HEK293T (cell line): ENCODE measurements at places on chromosomes 12 and 14.

- DNase-seq: no peak
Observed at GRCh38 chr14:38199076-38199475, 8.6 kb upstream of the SSTR1 start.

- peak; percentile 69 for DNase-seq
Observed at GRCh38 chr14:74459289-74459946, 33.4 kb upstream of the SYNDIG1L start.

DNA sequence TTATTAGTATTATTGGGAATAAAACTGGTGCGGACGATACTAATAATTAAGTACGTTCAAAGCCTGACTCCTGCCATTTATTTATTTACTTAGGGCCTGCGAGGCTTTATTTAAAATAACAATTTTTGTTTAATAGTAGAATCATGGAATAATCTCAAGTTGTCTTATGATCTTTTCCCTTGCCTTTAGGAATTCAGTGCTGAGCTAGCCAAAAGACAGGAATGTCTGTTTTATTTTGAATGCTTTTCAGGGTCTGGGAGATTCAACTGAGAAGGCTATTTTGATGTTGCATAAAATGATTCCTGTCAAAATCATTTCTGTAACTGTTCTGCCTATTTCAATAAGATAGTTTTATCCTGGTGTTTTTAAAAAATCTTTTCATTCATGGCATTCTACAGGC, 489.8 kb downstream of the EGLN3 start:
- DNase-seq: no peak

DNA sequence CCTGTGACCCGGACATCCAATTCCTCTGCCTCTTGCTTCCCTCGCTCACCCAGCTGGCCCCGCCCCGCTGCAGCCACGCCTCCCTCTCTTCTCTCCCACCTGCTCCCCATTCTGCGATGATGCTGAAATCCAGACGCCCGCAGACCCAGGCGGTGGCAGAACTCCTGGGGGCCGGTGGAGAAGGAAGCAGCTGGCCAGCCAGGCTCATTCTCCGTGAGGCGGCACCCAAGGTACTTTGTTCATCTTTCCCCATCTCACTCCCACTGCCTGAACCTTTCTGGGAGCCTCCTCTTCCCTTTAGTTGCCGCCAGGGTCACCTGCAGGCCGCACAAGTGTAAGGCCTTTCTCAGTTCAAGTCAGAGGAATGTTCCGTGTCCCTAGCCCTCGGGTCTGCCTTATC, 35.7 kb downstream of the FOXN4 start:
- no peak for DNase-seq

- DNase-seq: no peak
Observed at GRCh38 chr14:89356927-89357326, 60.1 kb downstream of the FOXN3 start.

DNA sequence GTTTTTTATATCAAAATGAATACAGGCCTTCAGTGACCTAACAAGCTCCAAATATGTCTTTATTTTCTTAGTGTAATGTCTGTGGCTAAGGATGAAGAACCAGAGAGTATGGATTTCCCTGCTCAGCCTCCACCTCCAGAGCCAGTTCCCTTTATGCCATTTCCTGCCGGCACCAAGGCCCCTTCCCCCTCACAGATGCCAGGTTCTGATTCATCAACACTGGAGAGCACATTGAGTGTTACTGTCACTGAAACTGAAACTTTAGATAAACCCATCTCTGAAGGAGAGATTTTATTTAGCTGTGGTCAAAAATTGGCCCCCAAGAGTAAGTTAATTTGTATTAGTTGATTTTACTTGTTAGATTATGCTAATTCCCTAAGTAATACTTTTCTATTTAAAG, 61.0 kb downstream of the KIAA0586 start:
- DNase-seq: no peak

DNA sequence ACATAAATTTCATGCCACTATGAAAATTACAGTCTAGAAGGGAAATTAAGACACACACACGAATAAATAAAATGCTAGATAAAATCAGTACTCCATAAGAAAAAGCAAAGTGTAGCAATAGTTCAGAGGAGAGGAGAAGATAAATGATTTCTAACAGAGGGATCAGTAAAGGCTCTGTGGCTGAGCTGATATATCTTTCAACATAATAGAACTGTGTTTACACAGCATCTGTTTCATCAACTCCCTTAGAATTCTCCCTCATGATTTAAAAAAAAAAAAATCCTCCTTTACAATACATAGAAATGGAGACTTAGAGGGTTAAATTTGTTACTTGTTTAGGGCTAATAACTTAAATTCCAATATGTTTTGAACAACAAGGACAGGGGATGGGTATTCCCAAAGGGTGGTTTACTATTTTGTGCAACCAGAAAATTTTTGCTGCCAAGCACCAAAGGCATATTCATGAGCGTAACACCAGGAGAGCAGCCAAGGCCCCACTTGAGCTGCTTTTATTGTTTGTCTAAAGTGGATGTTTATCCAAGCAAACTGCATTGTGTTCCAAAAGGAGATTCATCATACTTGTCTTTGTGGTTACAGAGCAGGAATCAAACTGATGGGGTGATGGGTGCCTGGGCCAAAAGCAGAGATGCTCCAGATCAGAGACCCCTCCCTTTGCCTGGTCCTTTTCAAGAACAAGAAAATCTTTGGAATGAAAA, 162.7 kb downstream of the BMP4 start:
- DNase-seq: no peak

GRCh38 chr12:26680727-26681455, 152.1 kb downstream of the ITPR2 start:
- no peak for DNase-seq

DNA sequence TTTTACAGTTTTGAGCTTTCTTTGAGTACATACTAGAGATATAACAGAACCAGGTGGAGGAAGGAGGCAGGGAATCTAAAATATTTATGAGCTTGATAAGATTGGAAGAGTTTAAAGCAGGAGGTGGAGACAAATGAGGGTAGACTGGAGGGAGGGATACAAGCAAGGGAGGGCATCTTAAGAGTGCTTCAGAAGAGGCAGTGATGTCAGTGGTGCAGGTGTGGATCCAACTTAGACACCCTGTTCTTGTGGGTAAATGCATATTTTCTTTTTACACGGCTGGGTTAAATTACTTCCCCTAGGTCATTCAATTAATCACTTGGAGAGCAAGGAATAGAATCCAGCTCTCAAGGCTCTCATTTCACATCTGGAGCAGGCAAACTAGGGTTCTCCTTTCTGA, 146.1 kb upstream of the LRIG3 start:
- no peak for DNase-seq

- DNase-seq: no peak
Observed at GRCh38 chr12:128747441-128747840, 76.3 kb downstream of the SLC15A4 start.

DNA sequence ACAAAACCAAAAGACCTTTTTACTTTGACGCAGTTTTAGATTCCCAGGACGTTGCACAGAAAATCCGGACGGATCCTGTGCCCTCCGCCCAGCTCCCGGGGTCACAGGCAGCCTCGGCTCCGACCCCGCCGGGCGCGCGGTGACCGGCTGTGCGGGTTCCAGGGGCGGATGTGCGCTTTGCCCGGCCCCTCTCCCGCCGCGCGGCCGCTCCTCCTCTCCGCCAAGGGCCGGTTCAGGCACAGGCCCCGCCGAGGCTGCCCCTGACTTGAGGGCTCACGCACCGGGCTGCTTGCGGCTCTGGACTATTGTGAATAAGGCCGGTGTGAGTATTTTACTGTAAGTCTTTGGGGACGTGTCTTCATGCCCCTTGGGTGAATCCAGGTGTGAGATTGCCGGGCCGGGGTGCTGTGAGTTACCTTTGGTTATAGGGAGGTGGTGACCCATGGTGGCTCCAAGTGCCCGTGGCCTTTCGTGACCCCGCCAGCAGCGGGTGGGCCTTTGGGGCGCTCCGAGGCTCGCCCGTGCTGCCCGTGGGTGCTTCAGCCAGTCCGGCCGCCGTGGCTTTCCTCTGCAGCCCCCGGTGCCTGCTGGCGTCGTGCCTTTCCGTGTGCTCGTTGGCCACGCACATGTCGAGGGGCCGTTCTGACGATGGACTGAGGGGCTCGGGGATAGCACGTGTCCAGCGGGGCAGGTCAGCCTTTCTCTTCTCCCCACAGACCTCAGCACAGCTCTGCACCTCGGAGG, 45.9 kb downstream of the NOC4L start:
- DNase-seq: peak; percentile 51

- no peak for DNase-seq
Observed at GRCh38 chr14:104244221-104245011, 106.0 kb downstream of the KIF26A start.

- no peak for DNase-seq
Observed at GRCh38 chr12:91662021-91662420, 479.4 kb upstream of the DCN start.

GRCh38 chr12:97301576-97301975, 161.0 kb upstream of the RMST start:
- no peak for DNase-seq

GRCh38 chr12:63029676-63030075, 94.7 kb upstream of the PPM1H start:
- DNase-seq: no peak

GRCh38 chr12:112482733-112483132, 64.0 kb downstream of the PTPN11 start:
- DNase-seq: no peak

GRCh38 chr12:13961971-13962370, 19.4 kb downstream of the GRIN2B start:
- no peak for DNase-seq

GRCh38 chr14:94936901-94937685, 167.2 kb upstream of the GSC start:
- no peak for DNase-seq

DNA sequence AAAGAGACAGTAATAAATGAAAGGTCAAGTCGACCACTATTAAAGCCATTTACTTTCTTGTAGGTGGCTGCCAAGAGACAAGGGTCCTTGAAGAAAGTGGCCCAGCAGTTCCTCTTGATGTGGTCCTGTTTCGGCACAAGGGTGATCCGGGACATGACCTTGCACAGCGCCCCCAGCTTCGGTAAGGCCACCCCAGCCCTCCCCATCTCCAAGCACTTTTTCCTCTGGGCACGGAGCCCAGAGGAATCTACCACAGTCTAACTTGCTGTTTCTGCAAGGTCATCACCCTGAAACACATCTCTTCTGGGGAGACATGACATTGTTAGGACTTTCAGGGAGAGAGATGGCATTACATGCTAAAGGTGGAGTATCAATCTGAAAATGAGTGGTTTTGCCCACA, 53.8 kb upstream of the RIC8B start:
- no peak for DNase-seq

DNA sequence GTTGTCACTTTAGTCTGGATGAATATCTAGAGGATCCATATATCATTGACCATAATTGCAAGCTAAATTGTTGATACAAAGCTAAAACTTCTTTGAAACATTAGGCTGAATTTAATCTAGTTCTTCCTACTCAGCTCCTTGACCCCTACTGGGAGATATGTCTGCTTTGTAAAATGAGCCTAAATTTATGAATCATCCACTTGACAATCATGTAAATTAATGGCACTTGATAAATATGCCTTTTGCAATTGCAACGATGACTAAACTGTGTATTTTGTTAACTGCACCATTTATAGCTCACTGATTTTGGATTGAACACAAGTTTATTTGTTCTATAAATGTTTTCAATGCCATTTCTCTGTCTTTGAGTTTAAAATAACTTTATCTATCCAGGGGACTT, 1616.5 kb upstream of the FLRT2 start:
- DNase-seq: no peak

DNA sequence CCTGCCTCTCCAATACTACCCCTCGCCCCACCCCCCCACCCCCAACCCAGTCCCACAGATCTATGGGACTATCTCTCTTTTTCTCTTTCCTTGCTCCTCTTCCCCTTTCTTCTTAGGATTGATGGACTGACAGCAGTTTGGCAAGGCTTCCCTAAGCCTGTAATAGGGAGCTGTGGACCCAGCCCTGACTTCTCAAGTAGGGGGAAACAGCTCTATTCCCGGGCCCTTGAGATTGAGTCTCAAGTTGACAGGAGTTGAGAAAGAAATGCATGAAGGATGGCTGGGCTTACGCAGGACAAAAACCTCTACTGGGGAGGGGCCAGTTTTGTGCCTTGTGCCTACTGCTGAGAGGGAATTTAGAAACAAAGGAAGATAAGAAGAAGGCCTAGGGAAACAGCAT, 60.4 kb downstream of the SMUG1 start:
- DNase-seq: no peak

DNA sequence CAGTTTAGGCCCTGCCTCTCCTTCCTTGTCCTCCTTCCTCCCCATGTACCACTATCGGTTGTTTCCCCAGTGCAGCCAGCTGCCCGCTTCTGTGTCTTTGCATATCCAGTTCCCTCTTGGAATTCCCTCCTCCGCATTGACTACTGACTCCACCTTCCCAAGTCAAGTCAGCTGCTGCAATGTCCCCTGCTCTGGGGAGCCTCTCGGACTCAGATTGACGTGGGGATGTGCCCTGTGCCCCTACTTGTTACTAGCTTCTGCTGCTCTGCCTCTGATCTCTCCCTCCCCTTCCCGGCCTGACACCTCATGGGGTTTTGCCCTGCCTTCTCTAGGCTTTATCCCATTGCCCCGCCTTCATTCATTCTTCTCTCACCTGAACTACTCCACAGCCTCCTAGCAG, 2.1 kb upstream of the CD9 start:
- no peak for DNase-seq

GRCh38 chr12:22728987-22729386, 104.0 kb downstream of the ETNK1 start:
- no peak for DNase-seq

GRCh38 chr12:52646613-52647012, 5.4 kb downstream of the KRT2 start:
- DNase-seq: no peak

DNA sequence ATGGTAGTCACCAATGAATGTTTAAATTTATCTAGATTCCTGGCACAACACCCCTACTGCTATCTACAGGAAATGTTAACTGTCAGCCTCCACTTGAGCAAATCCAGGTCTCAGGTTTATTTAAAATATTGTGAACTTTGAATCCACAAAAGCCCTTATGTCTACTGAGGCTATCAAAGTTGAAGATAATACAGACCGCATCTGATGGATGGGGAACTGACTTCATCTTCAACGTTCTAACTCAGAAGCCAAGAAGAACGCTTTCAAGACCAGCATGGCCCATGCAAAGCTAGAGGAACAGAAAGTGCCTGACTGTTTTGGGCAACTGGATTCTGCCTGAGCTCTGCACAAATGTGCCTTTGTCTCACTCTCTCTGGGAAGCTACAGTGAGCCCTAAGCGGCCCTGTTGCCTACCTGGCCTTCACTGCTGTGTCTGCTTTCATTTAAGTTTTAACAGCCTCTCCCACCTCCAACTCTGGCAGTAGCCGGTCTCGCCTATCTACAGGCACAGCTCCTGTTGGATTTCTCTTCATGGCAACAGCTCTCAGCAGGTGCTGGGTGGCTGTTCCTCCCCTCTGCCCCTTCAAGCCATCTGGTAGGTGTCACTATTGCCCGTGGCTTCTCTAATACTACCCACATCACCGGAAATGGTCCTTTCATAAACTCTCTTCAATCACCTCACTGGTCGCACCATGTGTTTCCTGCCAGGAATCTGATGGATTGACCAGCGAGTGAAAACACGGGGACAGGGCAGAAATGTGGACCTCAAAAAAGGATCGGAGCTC, 112.1 kb upstream of the OVCH1 start:
- DNase-seq: no peak

GRCh38 chr14:102464846-102465341, 44.7 kb downstream of the ANKRD9 start:
- no peak for DNase-seq
